ENCODE measurements at places on chromosomes 1 and 21.

DNA sequence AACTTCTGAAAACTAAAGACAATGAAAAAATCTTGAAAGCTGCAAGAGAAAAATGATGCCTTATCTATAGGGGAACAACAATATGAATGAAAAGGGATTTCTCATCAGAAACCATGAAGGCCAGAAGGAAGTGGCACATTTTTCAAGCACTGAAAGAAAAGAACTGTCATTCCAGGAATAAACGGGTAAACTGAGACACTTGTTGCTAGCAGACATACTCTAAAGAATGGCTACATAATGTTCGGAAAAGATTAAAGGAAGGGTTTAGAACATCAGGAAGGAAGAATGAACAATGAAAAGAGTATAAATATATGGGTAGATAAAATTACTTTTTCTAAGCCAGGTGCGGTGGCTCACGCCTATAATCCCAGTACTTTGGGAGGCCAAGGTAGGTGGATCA, 14.5 kb downstream of the RBBP5 start:
- DNase-seq, result no peak

GRCh38 chr21:37811711-37812110, 104.5 kb downstream of the KCNJ6 start:
- DNase-seq, result no peak

GRCh38 chr21:37363936-37364335, 2.6 kb upstream of the DYRK1A start:
- no peak for DNase-seq

- no peak for DNase-seq
Measured at GRCh38 chr1:101323535-101323934, 86.7 kb downstream of the S1PR1 start.

DNA sequence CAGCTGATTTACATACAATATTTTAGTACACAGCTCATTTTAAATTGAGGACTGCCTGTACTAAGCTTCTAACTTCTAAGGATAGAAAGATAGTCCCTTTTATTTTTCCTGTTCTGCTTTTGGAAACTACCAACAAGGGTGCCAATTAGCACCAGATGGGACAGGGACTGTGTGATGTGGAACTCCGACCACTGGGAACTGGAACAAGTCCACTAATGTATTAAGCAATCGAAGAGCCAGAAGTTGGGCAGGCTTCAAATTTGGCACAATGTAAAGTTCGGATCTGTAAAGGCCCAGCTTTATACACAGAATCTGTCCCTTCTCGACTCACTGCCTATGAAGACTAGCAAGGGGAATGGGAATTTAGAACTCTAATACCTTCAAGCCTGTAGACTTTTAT, 149.3 kb downstream of the ZC3H11B start:
- no peak for DNase-seq

DNA sequence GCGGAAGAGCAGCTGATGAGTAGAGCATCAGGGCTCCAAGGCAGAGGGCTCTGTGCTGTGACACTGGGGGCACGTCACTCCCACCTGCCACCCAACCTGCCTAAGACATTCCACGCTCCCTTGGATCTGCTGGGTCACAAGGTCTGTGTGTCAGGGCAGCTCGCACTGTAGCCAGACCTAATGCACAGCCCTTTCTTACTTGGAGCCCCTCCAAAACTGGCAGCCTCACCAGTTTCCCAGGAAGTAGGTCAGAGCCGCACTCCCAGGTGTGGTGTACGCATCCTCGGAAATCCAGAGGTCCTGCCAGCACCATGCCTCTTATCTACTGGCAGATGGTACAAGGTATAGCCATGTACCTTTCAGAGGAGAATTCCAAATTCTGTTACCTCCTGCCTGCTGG, 22.3 kb downstream of the DMRTB1 start:
- DNase-seq, result no peak

DNA sequence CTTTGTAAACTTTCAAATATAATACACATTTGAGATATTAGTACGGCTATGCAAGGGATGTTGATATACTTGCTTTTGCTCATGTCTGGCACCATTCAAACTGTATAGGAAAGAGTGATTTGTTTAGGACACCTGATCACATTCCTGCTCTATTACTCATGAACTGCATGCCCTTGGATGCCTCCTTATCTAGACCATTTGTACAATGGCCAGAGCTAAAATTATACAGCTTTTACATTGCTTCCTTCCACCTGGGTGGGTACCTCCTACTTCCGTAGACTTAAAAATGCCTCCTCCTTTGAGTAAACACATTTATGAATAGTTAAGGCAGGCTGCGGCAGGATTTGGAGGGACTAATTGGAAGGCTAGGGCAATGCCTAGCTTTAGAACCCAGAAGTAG, 85.4 kb upstream of the PBX1 start:
- DNase-seq, result no peak

DNA sequence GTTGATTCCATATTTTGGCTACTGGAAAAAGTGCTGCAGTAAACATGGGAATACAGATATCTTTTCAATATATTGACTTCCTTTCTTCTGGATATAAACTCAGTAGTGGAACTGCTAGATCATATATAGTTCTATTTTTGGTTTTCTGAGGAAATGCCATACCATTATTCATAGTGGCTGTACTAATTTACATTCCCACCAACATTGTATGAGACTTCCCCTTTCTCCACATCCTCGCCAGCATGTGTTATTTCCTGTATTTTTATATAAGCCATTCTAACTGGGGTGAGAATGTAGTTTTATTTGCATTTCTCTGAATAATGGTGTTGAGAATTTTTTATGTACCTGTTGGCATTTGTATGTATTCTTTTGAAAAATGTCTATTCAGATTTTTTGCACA, 385.2 kb downstream of the NUF2 start:
- DNase-seq, result no peak

DNA sequence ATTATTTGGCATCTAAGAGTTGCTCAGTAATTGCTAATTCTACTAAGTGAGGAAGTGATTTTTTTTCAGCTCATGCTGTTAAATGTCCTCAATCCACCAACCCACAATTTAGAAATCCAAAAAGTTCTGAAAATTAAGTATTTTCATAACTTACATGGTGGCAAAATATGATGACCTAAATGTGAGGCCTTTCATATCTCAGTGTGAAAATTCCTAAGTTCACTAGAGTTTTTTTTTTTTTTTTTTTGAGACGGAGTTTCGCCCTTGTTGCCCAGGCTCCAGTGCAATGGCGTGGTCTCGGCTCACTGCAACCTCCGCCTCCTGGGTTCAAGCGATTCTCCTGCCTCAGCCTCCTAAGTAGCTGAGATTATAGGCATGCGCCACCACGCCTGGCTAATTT, 5.6 kb downstream of the NUCKS1 start:
- no peak for DNase-seq

- DNase-seq, result no peak
Measured at GRCh38 chr1:232172563-232172962, 457.4 kb downstream of the SIPA1L2 start.

- DNase-seq, result no peak
Measured at GRCh38 chr1:90143591-90143990, 148.7 kb downstream of the ZNF326 start.

- DNase-seq, result no peak
Measured at GRCh38 chr1:157415661-157416060, 136.7 kb downstream of the FCRL5 start.

DNA sequence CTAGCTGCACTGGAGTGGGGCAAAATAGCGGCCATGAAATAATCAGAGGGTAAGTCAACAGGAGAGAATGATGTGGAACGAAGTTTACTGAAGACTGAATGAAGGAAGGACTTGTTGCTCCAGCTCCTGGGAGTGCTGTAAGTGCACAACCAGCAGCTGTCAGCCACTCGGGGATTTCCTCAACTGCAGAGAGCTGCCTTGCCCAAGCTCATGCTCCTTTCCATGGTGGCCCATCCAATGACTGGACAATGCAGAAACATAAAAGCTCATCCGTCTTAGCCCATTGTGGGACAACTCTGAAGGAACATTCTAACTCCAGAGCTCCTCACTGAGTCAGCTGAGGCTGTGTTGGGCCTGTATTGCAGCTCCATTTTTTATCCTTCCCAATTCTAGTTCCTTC, 21.1 kb upstream of the RBM15 start:
- no peak for DNase-seq

GRCh38 chr1:108881369-108881768, 4.6 kb downstream of the GPSM2 start:
- no peak for DNase-seq

GRCh38 chr1:147270721-147271120, 28.2 kb downstream of the CHD1L start:
- DNase-seq, result no peak

DNA sequence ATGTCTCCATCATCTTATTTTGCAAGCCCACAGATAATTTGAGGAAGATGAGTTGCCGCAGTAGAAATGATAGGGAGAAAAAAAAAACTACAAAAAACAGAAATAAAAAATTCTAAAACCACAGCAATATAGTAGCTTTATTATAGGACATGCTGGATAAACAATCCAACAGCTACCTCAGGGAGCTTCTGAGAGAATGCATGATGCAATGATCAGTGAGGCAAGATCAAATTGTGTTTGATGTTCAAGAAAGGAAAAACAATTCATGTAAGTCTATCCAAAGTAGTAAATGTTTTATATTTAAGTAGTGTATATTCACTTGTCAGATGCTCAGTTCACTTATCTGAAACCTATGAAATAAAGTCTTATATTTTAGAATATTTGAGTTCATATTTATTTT, 6.7 kb downstream of the CR1L start:
- DNase-seq, result no peak

GRCh38 chr1:5504364-5504740, 487.9 kb downstream of the NPHP4 start:
- no peak for DNase-seq

DNA sequence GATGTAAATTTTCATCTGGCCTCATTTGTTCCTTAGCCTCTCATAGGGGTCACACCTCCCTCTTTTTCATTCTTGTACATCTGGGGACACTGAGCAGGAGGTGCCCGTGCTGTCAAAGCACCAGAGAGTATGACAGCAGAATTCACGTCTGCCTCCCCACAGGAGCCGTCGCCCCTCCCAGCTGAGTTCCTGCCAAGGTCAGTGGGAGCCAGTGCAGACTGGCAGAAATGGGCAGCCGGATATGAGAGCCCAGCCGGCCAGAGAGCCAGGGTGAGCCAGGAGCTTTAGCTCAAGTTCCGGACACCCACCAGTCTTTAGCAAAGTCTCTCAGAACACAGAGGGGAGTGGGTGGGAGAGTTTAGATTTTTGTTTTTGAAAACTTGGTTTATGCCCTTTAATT, 21.9 kb downstream of the GPR137B start:
- no peak for DNase-seq

DNA sequence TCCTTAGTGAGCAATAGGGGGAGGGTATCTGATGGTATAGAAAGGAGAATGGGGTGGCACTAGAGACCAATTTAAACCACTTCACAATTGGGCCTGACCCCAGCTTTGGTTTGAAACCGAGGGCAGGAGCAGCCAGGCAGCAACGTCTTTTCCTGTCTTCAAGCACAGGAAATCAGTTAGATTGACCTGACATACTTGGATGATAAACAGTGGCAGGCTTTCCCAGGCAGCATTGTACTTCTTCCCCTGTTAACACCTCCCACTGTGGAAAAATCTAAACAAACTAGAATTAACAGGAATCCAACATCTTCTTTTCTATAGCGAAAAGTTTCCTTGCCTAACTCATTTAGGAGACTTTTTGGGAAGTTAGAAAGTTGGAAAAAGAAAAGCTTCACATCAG, 40.6 kb downstream of the SELL start:
- DNase-seq, result no peak

GRCh38 chr21:32523988-32524719, 61.2 kb downstream of the TCP10L start:
- DNase-seq, result no peak

GRCh38 chr1:89407360-89407759, 43.5 kb downstream of the GBP6 start:
- no peak for DNase-seq

- no peak for DNase-seq
Measured at GRCh38 chr21:42672699-42673458, 19.5 kb downstream of the PDE9A start.

- DNase-seq, result no peak
Measured at GRCh38 chr1:81547261-81547911, 253.3 kb upstream of the ADGRL2 start.

DNA sequence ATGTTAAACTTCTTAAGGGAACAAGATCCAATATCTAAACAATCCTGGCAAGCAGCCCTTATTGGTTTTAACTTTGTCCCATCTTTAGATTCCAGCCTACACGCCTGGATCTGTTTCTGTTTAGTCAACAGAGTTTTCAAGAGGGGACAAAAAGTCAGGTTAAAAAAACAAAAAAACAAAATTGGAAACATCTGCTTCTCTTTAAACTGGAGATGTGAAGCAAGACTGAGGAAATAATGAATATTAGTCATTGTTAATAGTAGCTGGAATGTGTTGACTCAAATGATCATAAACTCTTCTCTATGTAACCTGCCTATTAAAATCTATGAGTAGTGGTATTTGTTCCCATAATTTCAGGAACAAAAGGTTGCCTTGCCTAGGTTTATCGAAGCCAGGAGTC, 55.0 kb downstream of the NID1 start:
- no peak for DNase-seq

DNA sequence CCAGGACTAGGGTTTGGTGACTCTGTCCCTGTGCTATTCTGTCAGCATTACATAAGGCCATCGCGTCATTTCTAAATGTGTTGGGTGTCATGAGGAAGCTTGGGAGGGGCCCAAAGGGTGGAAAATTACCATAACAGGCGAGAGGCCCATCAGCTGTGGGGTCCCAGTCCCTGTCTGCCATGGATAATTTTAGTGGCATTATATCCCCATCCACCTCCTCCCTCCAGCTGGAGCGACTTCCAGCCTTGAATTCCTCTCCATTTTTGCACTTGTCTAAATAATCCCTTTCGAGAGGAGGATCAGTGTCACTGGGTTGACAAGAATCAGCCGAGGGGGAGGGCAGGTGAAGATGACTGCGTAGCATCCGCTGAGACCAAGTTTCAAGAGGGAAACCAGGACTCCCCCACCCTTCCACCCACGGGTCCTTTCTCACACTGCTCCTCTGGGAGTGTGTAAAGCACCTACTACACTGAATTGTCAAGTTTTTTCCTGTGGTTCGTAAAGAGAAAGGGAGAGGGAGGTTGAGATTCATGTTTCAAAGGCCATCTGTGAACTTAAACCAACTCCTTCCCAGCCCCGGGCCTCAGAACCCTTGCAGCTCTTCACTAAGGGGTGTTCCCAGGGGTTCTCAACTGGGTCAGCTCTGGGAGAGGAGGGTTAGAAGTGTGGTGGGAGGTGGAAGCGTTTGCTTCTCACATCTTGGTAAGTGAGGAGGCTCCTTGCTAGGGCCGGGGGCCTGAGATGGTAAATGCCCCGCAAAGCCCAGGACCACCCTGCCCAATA, 29.2 kb downstream of the VASH2 start:
- DNase-seq, result no peak

GRCh38 chr1:24199291-24199900, 12.3 kb upstream of the IFNLR1 start:
- peak; percentile 48 for DNase-seq

GRCh38 chr1:63968663-63969440, 195.0 kb downstream of the ROR1 start:
- DNase-seq, result no peak

DNA sequence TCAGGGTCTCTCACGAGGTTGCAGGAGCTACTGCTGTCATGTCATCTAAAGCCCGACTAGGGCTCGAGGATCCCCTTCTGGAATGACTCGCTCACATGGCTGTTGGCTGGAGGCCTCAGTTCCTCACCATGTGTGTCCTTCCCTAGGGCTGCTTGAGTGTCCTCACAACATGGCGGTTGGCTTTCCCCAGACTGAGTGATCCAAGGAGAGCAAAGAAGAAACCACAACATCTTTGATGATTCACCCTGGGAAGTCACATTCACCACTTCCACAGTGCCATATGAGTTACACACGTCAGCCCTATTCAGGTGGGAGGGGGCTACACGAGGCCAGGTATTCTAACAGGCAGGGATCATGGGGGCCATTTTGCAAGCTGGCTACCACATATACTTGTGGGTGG, 64.9 kb downstream of the FHAD1 start:
- DNase-seq, result no peak
